ENCODE measurements at places on chromosomes 6 and 20. TPM values are rescaled to one million over a fixed set of nuclear protein-coding genes. Genes with fewer than 3 reads are reported as not detected.

The HMGA1 gene
- 353 TPM for total RNA-seq

The HTR1E gene
- not detected for total RNA-seq

The SNAP91 gene
- total RNA-seq: not detected

The ZSCAN16 gene
- 5.9 TPM for total RNA-seq

- H3K27me3 ChIP-seq: no peaks in the 10 kb centered on the region
- no peak overlapping the region for H3K27ac ChIP-seq
- H3K4me3 ChIP-seq: no peak overlapping the region
Measured at GRCh38 chr6:63214816-63215215, 3.5 kb downstream of the FKBP1C start.

- no peaks in the 10 kb centered on the region for H3K36me3 ChIP-seq
- DNase-seq: no peak
- no peak overlapping the region for H3K4me3 ChIP-seq
Measured at GRCh38 chr6:158219228-158219627, 51.1 kb downstream of the GTF2H5 start.

DNA sequence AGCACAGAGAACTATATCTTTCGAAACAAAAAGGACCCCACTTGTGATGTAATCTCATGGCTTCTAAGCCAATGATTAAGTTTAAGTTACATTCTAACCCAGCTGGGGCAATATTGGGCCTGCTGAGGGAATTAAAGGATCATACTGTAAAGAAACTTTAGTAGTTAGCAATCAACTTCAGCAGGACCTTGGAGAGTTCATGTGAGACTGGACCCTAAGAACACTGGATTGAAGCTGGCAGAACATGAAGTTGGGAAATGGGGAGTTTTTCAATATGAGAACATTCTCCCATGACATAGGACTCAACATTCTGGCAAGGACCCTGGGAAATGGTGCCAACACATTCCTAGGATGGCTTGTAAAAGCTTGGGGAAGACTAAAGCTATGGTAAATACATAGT, 516.2 kb downstream of the PKHD1 start:
- no peaks in the 10 kb centered on the region for H3K27me3 ChIP-seq
- H3K4me1 ChIP-seq: no peaks in the 10 kb centered on the region

- H3K36me3 ChIP-seq: no peaks in the 10 kb centered on the region
- no peak overlapping the region for H3K27ac ChIP-seq
- peaks cover 11% of the 10 kb centered on the region for H3K4me1 ChIP-seq
- H3K4me3 ChIP-seq: peak overlapping the region; percentile 63
- no peak for DNase-seq
Measured at GRCh38 chr6:130020073-130020906, 1.9 kb downstream of the L3MBTL3 start.

GRCh38 chr6:5442916-5443315, 181.6 kb downstream of the FARS2 start:
- peaks cover 4% of the 10 kb centered on the region for H3K4me1 ChIP-seq
- no peak overlapping the region for H3K27ac ChIP-seq
- no peak for DNase-seq
- no peaks in the 10 kb centered on the region for H3K36me3 ChIP-seq
- H3K27me3 ChIP-seq: no peaks in the 10 kb centered on the region
- no peak overlapping the region for H3K4me3 ChIP-seq

GRCh38 chr6:157459327-157459726, 78.3 kb downstream of the ZDHHC14 start:
- no peak overlapping the region for H3K27ac ChIP-seq
- H3K36me3 ChIP-seq: no peaks in the 10 kb centered on the region
- no peaks in the 10 kb centered on the region for H3K4me1 ChIP-seq
- no peaks in the 10 kb centered on the region for H3K27me3 ChIP-seq
- DNase-seq: no peak
- H3K4me3 ChIP-seq: no peak overlapping the region

- H3K4me3 ChIP-seq: no peak overlapping the region
- no peak for DNase-seq
- H3K27me3 ChIP-seq: no peaks in the 10 kb centered on the region
- no peak overlapping the region for H3K27ac ChIP-seq
- no peaks in the 10 kb centered on the region for H3K36me3 ChIP-seq
- H3K4me1 ChIP-seq: no peaks in the 10 kb centered on the region
Measured at GRCh38 chr6:170107606-170108222, 183.2 kb downstream of the DLL1 start.

DNA sequence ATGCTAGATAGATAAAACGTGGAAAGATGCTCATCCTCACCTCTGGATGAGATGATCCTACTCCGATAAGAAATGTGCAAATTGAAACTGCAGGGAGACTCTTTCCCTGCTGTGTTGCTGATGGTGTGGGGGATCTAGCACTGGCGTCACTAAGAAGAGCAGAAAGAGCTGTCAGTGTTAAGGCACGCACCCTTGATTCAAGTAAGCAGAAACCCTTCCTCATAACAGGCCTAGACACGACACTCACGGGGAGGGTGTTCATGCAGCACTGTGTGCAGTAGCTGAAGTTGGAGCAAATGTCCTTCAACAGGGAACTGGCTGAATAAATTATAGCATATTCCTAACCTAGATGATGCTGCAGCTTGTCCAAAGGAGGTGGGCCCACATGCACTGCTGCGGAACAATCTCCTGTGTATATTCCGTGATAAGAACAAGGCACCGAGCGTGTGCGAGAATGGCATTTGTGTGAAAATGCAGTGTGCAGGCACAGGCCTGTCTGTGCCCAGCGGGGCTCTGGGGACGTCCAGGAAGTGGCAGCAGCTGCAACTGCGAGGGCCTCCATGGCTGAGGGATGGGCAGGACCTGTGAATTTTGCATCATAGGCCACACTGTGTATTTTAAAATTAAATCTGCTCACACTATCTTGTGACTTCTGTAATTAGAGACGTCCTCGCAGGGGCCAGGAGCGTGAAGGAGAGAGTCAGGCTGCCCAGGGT, 64.0 kb downstream of the TCP11 start:
- no peak overlapping the region for H3K4me3 ChIP-seq
- no peak overlapping the region for H3K27ac ChIP-seq
- no peak for DNase-seq
- H3K27me3 ChIP-seq: no peaks in the 10 kb centered on the region

GRCh38 chr6:117168296-117169063, 96.9 kb upstream of the VGLL2 start:
- DNase-seq: no peak
- no peaks in the 10 kb centered on the region for H3K27me3 ChIP-seq
- H3K36me3 ChIP-seq: no peaks in the 10 kb centered on the region
- no peak overlapping the region for H3K27ac ChIP-seq
- H3K4me3 ChIP-seq: no peak overlapping the region
- no peaks in the 10 kb centered on the region for H3K4me1 ChIP-seq

Measured in Karpas-422 (cell line).